ENCODE measurements at places on chromosomes 1 and 21.

GRCh38 chr1:21331752-21332478 lies 41.7 kb upstream of the ECE1 start:
- peak; percentile 59 for DNase-seq

GRCh38 chr1:29829448-29830344 lies 593.4 kb downstream of the PTPRU start:
- DNase-seq, result no peak

DNA sequence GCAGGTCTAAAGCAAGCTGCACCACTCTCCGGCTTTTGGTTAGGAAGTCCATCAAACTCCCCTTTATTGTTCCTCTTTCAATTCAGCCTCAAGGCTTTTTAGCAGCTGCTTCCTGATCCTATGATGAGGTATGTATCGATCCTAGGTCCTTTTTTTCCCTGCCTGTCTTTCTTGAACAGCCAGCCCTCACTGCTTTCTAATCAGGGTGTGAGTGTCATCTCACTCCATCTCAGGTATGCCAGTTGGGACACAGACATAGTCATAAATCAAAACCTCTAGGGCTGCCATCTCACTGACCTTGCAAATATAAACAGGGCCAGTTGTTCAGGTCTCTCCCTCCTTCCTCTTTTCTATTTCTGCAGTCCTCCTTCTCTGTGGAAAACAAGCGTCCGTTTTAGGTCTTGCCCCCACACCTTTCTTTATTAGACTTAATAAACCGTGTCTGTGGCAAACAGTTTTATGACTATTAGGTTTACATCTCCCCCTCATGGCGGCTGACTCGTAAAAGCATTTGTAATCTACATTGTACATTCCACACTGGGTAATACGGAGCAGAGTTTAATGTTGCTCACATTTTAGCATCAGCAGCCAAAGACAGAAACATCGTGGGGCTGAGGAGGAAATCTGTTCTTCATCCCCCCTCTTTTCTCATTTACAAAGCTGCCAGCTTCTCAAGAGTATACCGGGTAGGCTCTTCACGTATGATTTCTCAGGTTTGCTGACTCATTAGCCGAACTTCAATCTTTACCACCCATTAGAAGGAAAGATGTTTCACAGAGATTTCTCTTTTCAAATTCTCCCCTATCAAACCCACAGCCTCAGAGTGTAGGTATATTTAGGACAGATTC lies 11.6 kb downstream of the STYXL2 start:
- no peak for DNase-seq

DNA sequence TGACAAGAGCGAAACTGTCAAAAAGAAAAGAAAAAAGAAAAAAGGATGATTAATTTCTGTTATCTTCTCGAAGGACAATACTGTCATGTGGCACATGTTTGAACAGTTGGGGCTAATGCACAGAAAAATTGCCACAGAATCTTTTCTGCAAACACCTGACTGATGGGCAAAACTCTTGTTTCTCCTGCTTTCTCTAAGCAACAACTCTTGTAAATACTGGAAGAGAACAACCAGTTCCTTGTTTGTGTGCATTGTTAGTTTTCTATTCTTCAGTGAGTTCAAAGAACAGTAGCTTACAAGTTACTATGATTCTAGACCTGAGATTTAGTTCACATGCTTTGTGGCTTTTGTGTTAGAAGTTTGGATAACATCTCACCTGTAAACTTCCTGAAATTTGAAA lies 60.7 kb downstream of the CDC14A start:
- no peak for DNase-seq

DNA sequence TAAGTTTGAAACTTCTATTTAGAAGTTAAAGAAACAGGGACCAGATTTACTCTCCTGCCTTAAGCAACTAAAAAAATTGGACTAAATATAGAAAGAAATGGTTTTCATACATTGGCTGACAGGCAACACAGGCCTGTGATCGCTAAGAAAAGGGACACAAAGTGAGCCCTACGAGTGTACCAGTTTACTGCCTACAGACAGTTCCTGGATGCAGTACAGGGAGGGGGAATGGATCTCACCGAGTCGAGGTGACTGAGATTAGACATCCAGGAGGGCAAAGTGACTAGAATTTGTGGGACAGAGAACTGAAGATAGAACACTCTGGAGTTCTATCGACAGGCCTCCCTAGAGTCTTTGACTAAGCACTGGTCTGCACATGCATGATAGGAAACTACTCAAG lies 16.0 kb downstream of the PHC2 start:
- DNase-seq, result no peak

DNA sequence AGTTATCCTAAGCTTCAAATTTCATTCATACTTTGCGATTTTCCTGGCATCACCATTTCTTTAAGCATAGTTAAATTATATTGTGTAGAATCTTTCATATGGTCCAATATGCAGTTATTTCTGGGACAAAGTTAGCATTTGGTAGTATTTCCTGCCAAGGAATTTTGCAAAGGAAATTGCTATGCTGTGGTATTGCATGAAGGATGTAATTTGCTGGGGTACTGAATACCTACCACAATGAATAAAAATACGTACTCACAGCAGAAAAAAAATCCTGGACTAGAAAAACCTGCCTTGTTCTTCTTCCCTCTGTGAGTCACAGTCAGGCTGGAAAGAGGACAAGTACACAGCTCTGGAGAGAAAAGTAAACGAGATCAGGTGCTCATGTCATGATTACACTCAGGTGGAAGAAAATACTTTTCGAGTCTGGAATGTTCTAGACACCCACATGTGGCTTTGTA lies 241.2 kb downstream of the PTBP2 start:
- no peak for DNase-seq

- no peak for DNase-seq
Observed at GRCh38 chr1:211111351-211111750, 22.6 kb downstream of the KCNH1 start.

- DNase-seq, result no peak
Observed at GRCh38 chr1:182515556-182515955, 65.6 kb downstream of the RGSL1 start.

DNA sequence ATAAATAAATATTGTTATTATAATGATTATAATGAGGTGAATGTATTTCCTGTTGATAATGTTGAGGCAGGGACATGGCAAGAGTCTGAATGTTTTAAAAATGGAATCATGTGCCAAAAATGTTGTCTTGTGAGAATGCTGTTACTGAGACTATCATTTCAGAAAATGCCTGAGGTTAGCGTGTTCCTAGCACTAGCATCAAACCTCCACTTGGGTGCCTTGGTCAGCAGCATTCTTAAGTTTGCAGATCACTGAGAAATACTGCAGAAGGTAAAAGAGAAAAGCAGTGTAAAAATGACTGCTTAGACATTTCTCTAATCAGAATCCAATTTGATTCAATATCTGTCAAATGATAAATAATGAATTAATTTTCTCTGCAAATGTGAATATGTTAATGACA lies 50.8 kb downstream of the OLFM3 start:
- DNase-seq, result no peak

GRCh38 chr1:174080819-174081218 lies 58.7 kb upstream of the RC3H1 start:
- DNase-seq, result no peak

- peak; percentile 49 for DNase-seq
Observed at GRCh38 chr1:173285048-173285447, 77.9 kb upstream of the TNFSF4 start.
